ENCODE measurements at places on chromosomes 6 and 20. TPM values are rescaled to one million over a fixed set of nuclear protein-coding genes. Genes with fewer than 3 reads are reported as not detected.
A peak's percentile ranks its signal among the peaks of the same experiment; 100 is the strongest.

- DNase-seq: no peak
These were observed 558.9 kb downstream of the PKHD1 start for GRCh38 chr6:51528556-51528955.

GRCh38 chr6:15906420-15907016, 222.4 kb upstream of the MYLIP start:
- DNase-seq: no peak

DNA sequence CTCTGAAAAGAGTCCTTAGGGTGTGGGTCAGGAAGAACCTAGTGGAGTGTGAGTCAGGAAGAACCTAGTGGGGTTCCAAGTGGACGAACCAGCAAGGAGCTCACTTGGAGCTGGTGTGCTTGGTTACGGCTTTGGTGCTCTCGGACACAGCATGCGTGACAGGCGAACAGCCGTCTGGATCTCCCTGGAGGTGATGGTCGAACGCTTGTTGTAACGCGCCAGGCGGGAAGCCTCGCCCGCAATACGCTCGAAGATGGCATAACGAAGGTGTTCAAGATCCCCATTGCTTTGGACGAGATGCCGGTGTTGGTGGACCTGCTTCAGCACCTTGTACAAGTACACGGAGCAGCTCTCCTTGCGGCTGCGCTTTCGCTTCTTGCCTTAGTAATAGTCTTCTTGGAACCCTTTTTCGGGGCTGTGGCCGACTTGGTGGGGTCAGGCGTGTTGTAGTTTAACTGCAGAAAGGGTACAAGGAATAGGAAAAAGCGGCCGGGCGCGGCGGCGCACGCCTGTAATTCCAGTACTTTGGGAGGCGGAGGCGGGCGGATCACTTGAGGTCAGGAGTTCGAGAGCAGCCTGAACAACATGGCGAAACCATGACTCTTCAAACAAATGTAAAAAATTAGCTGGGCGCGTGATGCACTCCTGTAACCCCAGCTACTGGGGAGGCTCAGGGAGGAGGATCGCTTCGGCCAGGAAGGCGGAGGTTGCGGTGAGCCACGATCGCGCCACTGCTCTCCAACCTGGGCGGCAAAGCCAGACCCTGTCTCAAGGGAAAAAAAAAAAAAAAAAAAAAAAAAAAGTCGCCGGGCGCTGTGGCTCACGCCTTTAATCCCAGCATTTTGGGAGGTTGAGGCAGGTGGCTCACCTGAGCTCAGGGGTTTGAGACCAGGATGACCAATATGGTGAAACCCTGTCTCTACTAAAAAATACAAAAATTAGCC, 48.0 kb downstream of the OR2B2 start:
- DNase-seq: peak; percentile 29

GRCh38 chr6:168825226-168826077, 384.5 kb downstream of the SMOC2 start:
- DNase-seq: no peak

DNA sequence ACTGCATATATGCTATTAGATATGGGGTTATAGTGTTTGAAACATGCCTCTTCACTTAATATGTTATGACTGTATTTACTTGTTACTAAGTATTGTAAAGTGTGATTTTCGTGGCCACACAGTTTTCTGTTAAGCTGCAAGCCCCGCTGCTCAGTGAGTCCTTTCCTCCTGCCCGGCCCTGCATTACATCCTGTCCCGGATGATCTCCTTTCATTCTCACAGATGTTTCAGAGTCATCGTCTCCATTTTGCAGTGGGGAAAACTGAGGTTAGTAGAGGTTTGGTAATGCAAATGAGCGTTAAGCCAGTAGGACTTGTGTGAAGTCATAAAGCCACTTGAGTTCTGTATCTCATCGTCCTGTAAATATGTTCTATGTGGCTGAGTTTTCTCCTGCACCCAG, 155.5 kb downstream of the CFAP61 start:
- DNase-seq: no peak

DNA sequence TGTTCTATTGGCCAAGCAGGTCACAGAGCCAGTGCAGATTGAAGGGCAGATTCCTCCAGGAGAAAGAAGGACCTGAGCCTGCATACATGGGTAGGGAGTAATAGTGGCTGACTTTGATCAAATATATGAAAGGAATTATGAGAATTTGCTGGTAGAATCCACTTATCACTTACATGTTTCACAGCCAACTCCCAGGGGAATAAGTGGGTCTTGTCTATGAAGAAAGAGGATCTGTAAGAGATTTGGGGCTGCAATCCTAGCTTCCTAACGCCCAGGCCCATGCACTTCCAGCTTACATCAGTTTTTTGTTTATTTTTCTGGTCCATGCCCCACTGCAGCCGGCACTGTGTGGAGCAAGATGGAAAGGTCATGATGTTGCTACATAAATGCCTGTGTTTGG, 107.9 kb upstream of the SYNDIG1 start:
- DNase-seq: no peak

- peak; percentile 40 for DNase-seq
These were observed 91.4 kb upstream of the NEDD9 start for GRCh38 chr6:11323666-11324452.

- DNase-seq: no peak
These were observed 391.0 kb upstream of the SOX4 start for GRCh38 chr6:21202521-21202920.

- no peak for DNase-seq
These were observed 114.5 kb upstream of the SLC22A16 start for GRCh38 chr6:110590821-110591351.

- DNase-seq: no peak
These were observed 31.9 kb upstream of the JARID2 start for GRCh38 chr6:15213838-15214400.

DNA sequence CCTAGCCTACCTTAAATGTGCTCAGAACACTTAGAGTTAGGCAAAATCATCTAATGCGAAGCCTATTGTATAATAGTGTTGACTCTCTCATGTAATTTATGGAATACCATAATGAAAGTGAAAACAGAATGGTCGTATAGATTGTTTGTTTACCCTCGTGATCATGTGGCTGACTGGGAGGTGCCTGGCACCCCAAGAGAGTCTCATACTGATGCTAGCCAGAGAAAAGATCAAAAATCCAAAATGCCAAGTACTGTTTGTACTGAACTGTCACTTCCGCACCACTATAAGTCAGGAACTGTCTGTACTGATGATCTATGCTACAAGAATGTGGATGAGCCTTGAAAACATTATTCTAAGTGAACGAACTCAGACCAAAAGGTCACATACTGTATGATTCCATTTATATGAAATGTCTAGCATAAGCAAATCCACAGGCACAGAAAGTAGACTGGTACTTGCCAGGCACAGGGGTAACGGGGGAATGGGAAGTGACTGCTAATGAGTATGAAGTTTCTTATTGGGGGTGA, 22.4 kb downstream of the ZMYND8 start:
- peak; percentile 90 for DNase-seq

GRCh38 chr6:126143761-126144251, 157.5 kb downstream of the TRMT11 start:
- DNase-seq: peak; percentile 82

- no peak for DNase-seq
These were observed 31.1 kb downstream of the OSBPL2 start for GRCh38 chr20:62269378-62269777.

GRCh38 chr20:44656448-44656847, 4.9 kb upstream of the ADA start:
- no peak for DNase-seq

GRCh38 chr6:13754644-13755043, 43.0 kb upstream of the RANBP9 start:
- DNase-seq: no peak

DNA sequence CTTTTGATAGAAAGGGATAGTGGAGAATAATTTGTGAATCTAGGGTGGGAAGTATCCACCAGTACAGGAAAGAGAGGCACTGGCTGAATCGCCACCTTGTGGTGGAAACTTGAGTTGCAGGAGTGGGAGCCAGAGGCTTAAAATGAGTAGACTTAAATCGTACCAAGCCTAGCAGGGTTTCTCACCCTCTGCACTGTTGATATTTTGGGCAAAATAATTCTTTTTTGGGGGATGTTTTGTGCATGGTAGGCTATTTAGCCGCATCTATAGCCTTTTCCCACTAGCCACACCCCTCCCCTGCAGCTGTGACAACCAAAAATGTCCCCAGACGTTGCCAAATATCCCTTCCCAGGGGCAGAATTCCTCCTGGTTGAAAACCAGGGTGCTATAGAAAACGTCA, 119.1 kb downstream of the DHX35 start:
- peak; percentile 81 for DNase-seq

GRCh38 chr20:38730167-38730988, 6.1 kb downstream of the SLC32A1 start:
- no peak for DNase-seq

DNA sequence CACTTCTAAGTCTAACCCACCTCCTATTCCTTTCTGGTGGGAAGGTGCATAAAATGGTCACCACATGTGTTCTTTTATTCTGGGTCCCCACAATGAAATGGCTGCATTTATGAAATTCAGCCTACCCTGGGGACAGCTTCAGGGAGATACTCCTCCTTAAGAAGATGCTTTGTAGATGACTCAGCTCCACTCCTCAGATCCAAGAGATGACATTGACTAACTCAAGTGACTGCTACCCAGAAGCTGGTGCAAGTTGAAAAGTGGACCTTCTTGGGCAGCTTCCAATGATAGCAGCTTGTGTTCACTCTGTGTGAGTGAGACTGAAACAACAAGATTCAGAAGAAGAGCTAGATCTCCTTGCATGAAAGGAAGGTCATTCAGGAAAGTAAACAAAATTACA, 113.4 kb downstream of the SCP2D1 start:
- DNase-seq: no peak

DNA sequence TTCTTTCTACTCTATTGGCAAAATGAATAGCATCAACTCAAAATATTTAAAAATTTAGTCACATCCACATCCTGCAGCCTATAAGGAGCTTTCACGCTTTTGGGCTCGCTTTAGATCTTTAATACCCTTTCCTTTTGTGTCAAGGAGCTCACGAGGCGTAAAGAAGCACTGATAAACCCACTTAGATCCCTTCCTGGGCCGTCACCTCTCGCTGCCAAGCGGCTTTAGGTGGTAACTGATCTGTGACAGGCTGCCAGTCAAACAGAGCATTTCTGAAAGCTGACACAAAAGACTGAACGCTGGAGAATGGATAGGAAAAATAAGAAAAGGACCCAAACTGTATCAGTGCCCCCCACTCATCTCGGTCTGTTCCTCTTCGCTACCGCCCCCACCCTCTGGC, 385.7 kb upstream of the MMS22L start:
- no peak for DNase-seq

DNA sequence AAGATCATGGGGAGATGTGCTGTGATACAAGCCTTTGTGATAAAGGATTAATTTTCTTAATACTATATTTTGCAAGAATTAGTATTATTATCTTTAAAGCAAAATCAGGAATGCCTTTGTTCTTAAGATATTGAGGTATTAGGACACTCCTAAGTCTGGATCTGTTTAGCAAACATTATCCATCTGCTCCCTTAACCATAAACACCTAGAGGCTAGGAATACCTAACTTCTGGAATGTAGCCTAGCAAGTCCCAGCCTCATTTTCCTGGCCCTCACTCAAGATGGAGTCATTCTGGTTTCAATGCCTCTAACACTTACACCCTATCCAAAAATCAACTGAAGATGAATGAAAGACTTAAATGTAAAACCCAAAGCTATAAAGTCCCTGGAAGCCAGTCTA, 106.3 kb upstream of the GJE1 start:
- DNase-seq: no peak

DNA sequence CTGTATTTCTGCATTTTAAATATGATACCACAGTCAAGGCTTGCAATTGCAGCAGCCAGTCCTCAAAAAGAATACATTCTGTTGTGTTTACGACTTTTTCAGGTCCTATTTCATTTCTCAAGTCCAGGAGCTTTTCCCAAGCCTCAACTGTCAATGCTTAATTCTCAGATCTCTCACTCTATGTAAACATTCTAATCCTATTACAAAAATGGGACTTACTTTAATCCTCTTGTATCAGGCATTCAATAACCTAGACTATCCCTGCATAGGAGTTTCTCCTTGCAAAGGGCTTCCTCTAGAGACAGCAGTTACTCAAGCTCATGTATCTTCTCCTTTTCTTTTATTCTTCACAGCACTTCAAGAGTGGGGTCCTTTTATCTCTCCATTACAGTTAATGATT, 1293.0 kb downstream of the GRIK2 start:
- peak; percentile 68 for DNase-seq

GRCh38 chr6:79832723-79833122, 114.6 kb downstream of the ELOVL4 start:
- peak; percentile 6 for DNase-seq

GRCh38 chr20:61253264-61253639, 1.2 kb downstream of the CDH4 start:
- DNase-seq: no peak

DNA sequence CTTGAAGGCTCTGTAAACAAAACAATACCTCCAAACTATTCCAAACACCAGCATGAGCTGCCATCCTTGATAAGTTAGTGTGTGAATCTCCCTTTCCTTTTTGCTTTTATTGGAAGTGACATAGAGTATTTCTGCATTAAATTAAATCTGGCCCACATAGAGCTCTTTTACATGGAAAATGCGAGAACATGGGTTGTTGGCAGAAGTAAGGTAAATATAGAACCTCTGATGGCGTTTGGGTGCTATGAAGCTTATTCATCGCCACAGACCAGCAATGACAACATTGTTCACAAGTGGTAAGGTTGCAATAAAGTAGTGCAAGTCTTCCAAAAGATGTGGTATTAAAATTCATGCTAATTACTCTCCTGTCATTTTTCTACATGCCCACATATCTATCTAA, 445.8 kb upstream of the JAG1 start:
- DNase-seq: no peak

GRCh38 chr20:32962053-32962452, 42.2 kb downstream of the SUN5 start:
- DNase-seq: no peak

GRCh38 chr20:62675156-62675876, 33.0 kb downstream of the SLCO4A1 start:
- no peak for DNase-seq

- DNase-seq: no peak
These were observed 201.0 kb downstream of the LRFN2 start for GRCh38 chr6:40386200-40386599.

DNA sequence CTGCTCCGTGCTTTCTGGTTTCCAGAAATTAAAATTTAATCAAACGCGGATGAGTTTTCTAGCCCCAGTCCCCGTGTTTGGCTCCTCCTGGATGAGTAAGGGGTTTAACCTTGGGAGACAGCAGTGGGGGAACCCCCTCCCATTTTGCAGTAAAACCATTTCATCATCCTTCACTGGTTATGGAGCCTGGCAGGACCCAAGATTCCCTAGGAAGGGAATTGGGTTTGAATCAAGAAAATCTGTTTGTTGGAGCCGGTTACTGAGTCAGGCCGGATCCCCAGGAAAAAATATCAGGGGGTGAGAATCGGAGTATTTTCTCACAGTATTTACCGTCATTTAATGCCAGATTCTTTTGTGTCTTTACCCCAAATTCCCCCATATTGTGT, 754 bp downstream of the YWHAB start:
- no peak for DNase-seq

The RIPPLY2 gene
- 7.0 TPM for total RNA-seq

The HLA-C gene
- total RNA-seq: 107 TPM

The LY6G6D gene
- not detected for total RNA-seq

The PLCB1 gene
- total RNA-seq: 49.1 TPM

The HNF4A gene
- total RNA-seq: 2.2 TPM

The ANKRD66 gene
- 9.4 TPM for total RNA-seq

The B3GAT2 gene
- total RNA-seq: 4.3 TPM

The TFAP2C gene
- 6.7 TPM for total RNA-seq

The GATA5 gene
- total RNA-seq: 0.48 TPM

All from umbilical cord (tissue), 2 donors.